ENCODE measurements at places on chromosomes 6 and 20.

GRCh38 chr20:13271977-13272975 is 51.2 kb downstream of the ISM1 start:
- no peak for DNase-seq

GRCh38 chr6:126534401-126534800 is 194.5 kb downstream of the CENPW start:
- DNase-seq = no peak

GRCh38 chr6:12258591-12259075 is 31.5 kb upstream of the EDN1 start:
- no peak for DNase-seq

GRCh38 chr20:59473742-59474141 is 130.6 kb upstream of the PHACTR3 start:
- no peak for DNase-seq

DNA sequence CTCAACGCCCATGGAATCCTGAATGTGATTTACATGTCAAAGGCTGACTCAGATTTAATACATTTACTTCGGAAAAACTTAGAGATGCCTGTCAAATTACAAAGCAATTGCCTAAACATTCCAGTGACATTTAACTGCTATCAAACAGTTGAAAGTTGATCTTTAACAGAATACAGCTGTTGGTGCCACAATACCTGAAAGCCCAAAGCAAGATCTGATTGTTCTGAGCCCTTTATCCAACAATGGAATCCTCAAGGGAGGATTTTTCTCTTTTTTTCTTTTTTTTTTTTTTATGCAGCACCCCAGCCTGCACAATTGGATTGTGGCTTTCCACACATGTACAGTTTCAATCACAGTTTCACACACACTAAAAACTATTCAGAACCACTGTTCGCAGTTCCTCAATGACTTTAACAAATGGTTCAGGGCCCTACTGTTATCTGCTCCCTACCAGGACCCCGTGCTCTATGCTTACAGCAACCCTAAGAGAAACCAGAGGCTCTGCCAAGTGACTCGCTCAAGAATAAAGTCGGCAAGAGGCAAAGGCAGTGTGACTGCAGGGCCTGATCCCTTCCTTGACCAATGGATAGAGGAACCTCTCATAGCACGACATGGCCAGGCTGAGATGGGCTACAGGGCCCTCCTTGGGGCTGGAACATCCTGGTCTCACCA is 33.3 kb downstream of the EPB41L2 start:
- no peak for DNase-seq

DNA sequence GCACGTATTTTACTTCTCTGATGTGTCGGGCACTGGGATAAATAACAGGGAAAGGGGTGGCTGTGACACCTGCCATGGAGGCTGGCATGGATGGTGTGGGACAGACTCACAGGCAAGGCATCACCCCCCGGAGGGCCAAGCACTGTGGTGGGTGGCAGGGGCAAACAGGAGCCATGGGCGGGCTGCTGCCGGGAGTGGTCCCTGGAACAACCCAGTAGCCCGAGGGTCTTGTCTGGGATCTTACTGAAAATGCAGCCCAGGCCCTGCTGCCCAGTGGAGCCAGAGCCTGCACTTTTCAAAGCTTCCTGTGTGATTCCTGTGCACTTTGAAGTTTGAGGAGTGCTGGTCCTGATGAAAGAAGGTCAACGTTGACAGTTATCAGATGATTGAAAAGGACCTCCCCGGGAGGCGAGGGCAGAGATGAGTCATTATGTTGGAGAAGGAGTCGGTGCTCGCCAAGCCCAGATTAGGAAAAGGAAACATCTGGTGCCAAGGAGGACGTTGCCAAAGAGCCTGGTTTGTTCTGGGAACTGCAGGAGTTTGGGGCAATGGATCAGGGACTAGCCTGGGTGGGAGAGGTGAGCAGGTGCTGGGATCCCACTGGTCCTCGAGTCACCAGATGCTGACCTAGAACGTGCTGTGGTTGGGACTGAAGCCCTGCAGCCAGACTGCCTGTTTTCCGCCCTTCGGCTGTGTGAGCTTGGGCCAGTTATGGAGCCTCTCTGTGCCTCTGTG is 130.0 kb upstream of the GGTLC1 start:
- no peak for DNase-seq

- no peak for DNase-seq
Observed at GRCh38 chr20:49599746-49600113, 31.8 kb upstream of the PTGIS start.

DNA sequence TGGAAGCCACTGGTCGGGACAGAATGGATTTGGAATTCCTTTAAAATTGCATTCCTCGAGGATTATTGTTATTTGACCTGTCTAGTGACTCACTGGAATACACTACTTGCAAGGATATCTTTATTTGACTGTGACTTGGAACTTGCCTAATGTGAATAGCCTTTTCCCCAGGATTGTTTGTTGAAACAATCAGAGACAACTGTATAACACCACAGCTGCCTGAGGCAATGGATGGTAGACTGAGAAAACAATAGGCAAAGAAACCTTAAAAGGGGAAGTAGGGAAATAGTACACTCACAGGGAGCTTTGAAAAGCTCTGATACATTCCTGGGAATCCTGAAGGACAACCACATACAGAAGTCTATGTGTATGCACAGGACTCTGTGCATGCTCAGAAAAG is 465.3 kb downstream of the BMP2 start:
- DNase-seq = no peak

DNA sequence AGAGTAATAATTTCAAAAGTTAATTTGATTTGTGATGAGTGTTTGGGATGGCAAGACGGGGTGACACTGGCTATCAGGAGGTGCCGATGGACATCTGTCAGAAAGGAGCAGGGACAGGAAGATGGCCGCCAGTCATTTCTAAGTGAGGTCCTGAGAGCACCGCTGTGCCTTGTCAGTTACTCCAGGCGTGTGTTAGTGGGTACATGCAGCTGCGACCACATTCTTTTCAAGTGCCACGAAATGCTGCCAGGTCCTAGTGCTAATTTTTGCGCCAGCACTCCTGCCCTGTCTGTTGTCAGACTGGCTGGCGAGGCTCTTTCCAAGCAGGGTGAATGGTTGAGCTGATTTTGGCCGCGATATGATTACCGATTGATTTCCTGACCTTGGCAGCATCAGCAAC is 64.6 kb upstream of the INSM1 start:
- DNase-seq = no peak

DNA sequence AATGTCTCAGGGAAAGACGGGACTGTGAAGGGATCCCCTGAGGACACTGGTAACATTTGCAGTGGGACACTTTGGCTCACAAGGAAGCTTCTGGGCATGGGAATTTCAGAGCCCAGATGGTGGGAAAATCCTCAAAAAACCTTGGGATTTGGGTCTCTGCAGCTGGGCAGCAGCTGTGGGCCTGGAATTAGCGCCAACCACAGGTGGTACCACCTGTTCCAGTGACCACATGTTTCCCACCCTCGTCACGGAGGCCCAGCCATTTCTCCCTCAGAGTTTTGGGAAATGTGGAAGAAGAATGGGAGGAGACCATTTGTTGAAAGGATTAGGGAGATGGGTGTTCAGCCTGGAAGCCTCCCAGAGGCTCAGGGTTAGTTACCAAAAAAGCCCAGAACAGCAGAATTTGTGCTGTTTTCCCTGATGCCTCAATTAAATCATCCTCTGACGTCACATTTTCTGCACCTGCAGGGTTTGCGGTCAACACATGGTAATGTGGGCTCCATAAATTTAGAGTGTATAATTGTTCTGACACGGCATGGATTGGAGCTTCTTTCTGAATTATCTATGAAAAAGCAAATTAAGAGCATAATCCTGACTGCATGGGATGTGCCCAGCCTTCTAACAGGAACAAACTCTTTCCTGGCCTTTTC is 34.4 kb downstream of the EDN3 start:
- no peak for DNase-seq

GRCh38 chr6:123848347-123848746 is 44.7 kb downstream of the NKAIN2 start:
- no peak for DNase-seq

DNA sequence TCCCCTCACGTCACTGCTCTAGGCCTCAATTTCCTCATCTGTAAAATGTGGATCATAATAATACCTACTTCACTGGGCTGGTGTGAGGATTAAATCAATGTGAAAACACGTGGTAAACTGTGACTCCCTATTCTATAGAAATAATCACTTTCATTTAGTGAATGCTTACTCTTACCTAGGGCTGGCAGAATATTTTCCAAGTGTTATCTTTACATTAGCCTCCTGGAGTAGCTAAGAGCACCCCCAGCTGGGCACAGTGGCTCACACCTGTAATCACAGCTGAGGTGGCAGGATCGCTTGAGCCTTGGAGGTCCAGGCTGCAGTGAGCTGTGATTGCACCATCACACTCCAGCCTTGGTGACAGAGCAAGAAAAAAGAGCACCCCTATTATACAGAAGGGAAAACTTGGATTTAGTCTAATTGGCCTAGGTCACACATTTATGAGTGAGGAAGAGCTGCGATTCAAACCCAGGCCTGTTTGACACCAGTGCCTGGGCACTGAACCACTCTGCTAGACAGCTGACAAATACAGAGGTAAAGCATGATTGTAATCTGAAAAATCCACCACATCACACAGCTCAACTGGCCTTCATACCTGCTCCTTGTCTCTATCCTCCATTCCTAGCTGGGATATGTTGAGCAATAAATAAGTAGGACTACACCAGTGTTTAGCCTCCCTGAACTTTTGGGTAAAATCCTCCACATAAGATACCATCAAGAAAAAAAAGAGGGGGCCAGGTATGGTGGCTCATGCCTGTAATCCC is 1.4 kb upstream of the SNTA1 start:
- DNase-seq = no peak

DNA sequence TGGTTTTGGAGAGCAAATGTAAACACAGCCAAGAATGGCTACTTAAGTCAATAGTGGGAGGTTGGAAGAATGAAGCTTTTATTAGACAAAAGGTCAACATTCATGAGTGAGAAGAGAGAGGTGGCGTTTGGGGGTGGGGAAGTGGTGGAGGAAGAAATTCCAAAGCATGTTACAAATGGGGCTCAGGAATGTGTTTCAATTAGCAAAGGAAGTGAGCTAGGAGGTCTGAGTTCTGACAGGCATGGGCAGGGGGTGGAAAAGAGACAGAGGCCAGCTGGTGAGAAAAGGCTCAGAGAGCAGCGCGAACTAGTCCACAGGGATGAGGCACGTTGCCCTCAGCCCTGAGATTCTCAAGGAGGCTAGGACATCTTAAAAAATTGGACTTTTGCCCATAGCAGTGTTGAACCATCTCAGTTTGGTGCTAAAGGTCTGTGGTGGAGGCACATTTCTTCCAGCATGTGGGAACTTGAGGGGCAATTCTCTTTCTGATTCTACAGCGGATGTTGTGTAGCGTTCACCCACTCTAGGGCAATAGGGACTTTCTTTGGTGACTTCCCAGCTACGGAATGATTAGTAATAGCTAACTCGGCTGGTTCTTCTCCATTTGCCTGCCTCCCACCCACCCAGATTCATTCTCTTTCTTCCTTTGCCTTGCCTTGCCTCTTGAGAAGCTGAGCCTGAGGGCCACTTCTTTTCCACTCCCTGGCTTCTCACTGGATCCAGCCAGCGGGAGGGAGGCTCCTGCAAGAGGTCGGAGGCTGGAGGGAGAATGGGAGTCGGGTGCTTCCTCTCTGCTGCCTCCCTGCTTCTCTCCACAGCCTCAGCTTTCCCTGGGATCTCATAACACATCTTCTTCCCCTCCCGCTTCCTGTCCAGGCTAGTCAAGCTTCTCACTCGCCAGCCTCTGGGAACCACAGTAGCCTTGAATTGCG is 45.1 kb upstream of the NEDD9 start:
- no peak for DNase-seq

- DNase-seq = no peak
Observed at GRCh38 chr6:2804516-2804915, 37.1 kb downstream of the SERPINB1 start.

DNA sequence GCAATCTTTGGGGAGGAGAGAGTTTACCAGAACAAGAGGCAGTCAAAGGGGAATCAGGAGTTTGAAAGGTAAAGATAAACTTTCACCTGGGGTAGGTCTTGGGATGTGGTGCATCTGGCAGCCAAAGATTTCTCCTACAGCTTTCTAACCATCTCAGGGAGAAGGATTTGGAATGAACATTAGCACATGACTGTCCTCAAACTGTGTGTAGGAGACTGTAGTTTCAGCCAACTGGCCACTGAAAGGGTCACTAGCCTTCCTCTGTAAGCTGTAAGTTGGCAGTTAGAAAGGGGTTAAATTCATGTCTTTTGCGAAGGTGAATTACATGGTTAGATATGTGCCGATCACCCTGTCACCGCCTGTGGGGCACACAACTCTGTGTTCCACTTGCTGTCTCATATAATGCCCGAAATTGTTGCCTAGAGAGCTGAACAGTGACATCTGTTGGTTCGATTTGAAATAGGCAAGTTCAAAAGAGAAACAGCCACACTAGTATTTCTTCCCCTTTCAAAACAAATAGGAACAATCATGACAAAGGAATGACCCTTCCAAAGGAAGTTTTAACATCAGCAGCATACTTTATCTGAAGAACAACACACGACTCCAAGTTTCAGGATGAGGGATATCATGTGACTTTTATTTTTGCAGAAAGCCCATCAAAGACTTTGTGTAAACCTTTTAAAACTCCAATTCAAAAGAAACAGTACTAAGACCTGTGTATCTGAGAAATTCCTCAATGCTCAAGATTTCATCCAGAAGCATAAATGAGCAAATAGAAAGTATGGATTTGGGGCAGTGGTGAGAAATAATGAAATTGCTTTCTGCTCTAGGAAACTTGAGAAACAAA is 1.1 kb upstream of the OPN5 start:
- peak; percentile 0 for DNase-seq

DNA sequence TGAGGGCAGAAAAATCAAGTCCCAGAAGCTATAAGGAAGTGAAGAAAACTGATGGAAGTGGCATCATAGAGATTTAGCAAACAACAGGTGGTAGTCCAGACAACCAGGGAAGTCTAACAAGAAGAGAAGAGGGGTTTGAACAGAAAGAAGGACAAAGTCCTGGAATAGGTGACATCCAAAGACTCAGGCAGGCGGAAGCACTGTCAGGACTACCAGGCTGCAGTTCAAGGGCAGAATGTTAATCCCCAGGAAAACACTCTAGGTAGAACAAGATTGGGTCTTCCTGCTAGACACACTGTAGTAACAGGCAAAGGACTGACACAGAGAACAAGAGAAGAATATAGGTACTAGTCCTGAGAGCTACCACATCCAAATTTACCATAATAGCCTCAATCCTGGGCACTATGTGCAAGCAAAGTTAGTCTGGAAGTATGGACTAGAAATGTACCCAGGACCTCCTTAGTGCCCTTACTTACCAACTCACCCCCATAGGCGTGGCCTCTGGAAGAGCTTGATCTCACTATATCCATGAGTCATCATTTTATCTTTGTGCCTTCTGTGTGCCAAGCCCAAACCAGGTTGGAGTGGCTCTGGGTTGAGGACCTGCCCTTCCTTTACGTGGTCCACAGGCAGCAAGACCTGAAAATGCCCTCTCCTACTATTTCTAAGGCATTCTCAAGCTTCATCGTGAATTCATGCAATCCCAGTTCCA is 2.2 kb upstream of the EPB41L2 start:
- no peak for DNase-seq

GRCh38 chr20:31516651-31517050 is 2.4 kb downstream of the HM13 start:
- no peak for DNase-seq

GRCh38 chr6:70527071-70527737 is 39.5 kb upstream of the SDHAF4 start:
- DNase-seq = no peak
